H9 (cell line): ENCODE measurements at places on chromosomes 12 and 14. TPM values are rescaled to one million over a fixed set of nuclear protein-coding genes. Genes with fewer than 3 reads are reported as not detected.

DNA sequence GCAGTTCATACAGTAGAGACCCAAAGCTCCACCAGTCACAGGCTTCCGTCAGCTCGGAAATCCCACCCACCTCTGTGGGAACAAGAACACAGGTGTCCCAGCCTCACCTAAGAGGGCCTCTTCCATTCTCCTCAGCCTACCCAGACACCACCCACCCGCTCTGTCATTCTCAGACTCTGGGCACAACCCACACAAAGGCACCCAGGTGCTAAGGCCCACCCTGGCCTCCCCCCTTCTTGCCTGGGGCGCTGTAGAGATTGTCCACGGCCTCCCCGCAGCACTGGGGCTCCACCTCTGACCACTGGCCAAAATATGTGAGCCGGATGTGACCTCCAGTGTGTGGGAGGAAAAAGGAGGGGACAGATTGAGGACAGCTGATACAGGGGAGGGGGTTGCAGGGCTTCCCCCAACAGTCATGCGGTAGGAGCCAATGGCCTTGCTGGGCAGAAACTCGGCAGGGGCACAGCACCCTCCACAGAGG, 14.2 kb downstream of the RPS6KL1 start:
- no peak for DNase-seq
- H3K36me3 ChIP-seq: peaks cover 15% of the 10 kb centered on the region
- H3K27ac ChIP-seq: no peak overlapping the region
- no peaks in the 10 kb centered on the region for H3K4me1 ChIP-seq
- no peak overlapping the region for H3K4me3 ChIP-seq
- H3K27me3 ChIP-seq: no peaks in the 10 kb centered on the region

DNA sequence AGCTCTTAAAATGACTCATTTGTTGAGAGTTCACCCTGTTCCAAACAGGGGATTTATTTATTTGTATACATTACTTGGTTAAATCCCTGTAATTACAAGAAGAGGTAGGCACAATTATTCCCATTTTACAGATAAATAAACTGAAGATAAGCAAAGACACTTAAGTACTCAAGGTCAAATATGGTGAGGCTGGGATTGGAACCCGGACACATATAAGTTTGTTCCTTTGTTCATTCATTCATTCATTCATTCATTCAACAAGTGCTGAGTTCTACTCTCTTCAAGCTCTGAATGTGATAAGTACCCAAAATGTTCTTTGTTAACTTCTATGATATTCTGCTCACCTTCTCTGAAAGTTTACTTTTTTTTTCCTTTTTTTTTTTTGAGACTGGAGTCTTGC, 2.4 kb upstream of the TRIM9 start:
- peaks cover 18% of the 10 kb centered on the region for H3K27me3 ChIP-seq
- no peaks in the 10 kb centered on the region; the same call in 1 of the 2 replicates for H3K4me1 ChIP-seq
- DNase-seq: no peak

GRCh38 chr14:101833045-101833444, 71.5 kb downstream of the PPP2R5C start:
- no peak for DNase-seq
- H3K27me3 ChIP-seq: no peaks in the 10 kb centered on the region
- no peak overlapping the region for H3K4me3 ChIP-seq
- no peak overlapping the region for H3K27ac ChIP-seq
- H3K36me3 ChIP-seq: no peaks in the 10 kb centered on the region; the same call in 2 of the 3 replicates

DNA sequence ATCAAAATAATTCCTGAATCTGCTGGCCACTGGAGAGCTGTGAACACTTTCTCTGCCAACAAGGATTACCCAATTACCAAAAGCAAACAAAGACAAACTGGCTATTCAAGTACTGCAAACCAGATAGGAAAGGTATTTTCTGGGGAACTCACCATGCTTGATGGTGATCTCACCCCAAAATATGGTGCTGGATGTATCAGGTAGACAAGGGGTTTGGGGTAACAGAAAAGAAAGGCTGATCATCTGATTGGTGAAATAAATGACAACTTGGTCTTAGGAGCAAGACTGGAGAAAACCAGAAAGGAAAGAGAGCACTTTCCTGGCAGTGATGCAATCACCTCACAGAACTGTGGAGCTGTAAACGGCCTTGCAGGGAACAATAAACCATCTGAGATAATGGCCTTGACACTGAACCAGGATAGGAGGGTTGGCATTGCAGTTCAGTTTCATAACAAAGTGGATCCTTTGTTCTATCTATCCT, 31.0 kb upstream of the NPFF start:
- no peak overlapping the region for H3K4me3 ChIP-seq
- H3K36me3 ChIP-seq: peaks cover 19% of the 10 kb centered on the region
- no peak overlapping the region for H3K27ac ChIP-seq
- no peak for DNase-seq
- no peaks in the 10 kb centered on the region for H3K27me3 ChIP-seq
- no peaks in the 10 kb centered on the region for H3K4me1 ChIP-seq

The AKAP6 gene
- 1.1 and 1.3 TPM in 2 replicates for total RNA-seq
